ENCODE measurements at places on chromosomes 4 and X.

DNA sequence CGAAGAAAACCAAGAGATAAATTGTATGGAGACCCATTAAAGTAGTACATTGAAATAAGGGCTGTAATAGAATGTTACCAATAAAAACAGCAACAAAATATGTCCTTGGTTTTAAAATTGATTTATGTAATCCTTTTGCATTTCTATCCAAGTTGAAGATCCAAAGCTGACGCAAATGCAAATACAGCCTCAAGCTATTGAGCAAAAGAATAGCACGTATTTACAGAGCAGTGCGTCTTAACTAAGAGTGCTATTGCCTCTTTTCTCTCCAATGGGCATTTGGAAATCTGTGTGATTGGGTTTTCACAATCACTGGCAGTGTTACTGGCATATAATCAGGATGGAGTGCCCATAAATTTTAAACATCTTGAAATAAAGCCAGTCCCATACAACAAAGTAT, 417.4 kb downstream of the TLL1 start:
- DNase-seq, result no peak

DNA sequence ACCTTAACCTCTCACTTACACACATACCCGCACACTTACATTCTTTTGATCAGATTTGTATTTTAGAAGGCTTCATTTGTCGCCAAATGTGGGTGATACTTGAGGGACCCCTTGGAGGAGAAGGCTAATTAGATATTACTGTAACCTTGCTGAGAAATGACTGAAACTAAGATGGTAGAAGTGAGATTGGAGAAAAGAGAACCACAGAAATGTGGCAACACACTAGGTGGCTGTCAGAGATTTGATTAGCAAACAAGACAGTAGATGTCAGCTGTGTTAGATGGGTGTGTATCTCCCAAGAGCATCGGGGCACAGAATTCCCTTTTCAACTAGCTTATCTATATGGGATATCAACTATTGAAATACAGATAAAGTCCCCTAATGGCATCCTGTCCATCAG, 149.3 kb upstream of the FABP2 start:
- no peak for DNase-seq

DNA sequence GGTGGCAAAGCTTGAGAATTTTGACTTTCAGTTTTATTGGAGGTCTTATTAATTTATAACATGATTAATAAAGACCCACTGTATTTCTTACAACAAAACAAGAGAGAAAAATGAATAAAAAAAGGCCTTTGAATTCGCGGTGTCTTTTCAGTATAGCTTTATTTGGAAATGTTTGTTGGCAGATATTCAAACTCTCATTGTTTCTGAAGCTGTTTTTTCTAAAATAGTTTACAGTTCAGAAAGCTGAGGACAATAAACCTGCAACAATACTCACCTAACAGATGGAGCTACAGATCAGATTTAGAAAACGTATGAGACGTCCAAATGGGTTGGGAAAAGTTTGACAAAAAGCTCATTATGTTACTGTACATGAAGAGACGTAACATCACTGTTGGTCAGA, 2.4 kb upstream of the SPARCL1 start:
- no peak for DNase-seq

DNA sequence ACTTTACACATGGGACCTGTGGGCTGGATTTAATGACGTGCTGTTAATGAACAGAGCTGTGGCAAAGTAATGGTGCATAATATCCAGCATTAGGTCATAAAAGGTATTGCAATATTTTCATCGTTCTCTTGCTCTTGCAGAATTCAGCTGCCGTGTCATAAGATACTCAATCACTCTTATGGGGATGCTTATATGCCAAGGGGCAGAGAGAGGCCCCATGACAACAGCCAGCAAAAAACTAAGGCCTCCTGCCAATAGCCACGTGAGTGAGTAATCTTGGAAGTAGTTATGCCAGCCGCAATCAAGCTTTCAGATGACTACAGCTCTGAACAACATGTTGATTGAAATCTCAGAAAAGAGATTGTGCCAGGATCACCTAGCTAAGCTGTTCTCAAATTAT, 616.9 kb downstream of the FSTL5 start:
- DNase-seq, result no peak

DNA sequence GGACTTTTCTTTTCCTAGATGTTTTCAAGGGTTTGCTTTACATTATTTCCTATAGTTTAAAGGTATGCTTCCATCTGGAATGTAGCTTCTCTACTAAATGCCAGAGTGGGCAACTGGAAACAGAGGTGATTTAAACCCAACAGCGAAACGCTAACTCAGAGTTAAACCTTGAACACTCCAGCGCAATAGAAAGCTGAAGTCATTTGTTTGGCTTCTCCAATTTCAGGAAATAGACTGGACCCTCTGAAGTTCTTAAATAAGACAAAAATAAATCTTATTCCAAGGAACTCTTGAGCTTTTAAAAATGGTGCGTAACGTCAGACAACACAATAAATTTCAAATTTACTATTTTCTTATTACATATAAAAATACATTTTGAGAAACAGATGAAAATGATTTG, 1560.0 kb upstream of the TENM3 start:
- DNase-seq, result no peak

- DNase-seq, result no peak
These were observed 2.2 kb upstream of the MID2 start for GRCh38 chrX:107823456-107823855.

GRCh38 chrX:1210844-1211243, 1.6 kb downstream of the CRLF2 start:
- no peak for DNase-seq

All from activated CD4-positive, CD25-positive, alpha-beta regulatory T cell treated with anti-CD3 and anti-CD28 coated beads, Interleukin-2, amount 50 U/mL, for 16 hours (primary cell).